ENCODE measurements at places on chromosomes 3 and 15.

- no peak for DNase-seq
Measured at GRCh38 chr3:196179380-196180308, 31.6 kb downstream of the ZDHHC19 start.

DNA sequence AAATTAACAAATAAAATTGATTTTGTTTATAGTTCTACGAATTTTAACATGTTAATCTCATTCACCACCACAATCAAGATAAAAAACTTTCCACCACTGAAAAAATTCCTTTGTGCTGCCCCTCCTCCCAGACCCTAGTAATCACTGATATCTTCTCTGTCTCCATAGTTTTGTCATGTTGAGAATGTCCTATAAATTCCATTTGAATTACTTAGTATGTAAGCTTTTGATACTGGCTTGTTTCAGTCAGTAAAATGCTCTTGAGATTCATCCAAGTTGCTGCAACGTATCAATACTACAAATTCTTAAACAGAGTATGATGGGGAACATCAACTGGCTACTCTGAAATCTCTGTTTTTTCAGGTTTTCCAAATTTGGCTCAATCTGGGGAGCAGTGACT lies 129.6 kb downstream of the CTNNB1 start:
- DNase-seq = peak; percentile 64

DNA sequence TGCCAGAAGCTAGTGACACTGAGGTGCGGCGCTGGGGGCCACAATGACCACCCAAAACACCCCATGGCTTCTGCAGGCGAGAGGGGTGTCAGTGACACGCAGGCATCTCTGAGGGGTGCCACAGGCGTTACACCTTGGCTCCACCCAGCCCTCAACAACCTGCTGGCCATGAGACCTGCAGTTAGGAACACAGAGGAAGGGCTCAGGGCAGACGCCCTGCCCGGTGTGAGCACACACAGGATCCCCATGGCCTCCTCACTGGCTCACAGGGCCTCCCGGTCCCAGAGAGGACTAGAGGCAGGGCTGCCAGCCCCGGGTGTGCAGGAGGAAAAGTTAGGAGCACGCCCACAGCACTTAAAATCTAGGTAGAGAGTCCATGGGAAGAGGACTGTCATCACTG lies 35.1 kb downstream of the CYFIP1 start:
- DNase-seq = no peak

- no peak for DNase-seq
Measured at GRCh38 chr3:42308651-42309050, 42.7 kb upstream of the CCK start.

DNA sequence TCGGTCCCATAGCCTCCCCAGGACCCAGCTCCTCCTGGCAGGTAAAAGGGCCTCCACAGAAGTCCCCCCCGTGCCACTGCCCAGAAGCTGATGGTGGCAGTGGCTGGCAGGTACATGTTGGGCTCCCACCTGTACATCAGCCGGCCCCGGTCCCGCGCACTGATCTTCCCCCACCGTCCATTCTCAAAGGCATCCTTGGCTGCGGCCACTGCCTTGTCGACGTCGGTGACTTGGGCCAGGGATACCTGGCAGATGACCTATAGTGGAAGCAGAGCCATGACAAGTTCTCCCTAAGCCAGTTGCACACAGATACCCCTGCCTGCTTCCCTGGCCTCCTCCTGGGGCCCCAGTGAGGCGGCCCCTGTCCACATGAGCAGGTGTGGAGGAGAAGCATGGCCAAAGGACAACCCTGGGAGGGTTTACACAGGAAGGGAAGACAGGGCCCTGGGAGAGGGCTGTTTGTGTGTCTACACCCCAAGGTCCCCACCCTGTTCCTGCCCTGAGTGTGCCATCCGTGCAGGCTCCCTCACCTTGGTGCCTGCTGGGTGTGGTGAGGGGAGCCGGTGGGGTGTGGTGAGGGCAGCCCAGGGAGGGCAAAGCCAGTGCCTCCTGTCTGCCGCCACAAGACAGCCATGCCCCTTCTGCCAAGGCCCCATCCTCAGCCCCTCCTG lies 44.8 kb downstream of the ALDH1L1 start:
- no peak for DNase-seq

DNA sequence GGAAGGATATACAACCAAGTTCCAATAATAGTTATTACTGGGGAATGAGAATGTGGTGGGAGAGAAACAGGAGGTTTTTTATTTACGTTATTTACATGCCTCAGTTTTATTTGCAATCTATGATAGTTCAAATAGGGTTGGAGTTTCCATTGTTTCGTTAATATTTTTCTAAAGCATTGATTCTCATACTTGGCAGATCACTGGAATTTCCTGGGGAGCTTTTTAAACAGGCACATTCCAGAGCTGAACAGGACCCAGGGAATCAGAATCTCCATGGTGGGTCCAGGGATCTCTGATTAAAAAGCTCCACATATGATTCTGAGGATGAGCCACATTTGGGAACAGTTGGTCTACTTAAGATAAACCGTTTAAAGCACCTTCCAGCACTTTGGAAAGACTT lies 123.9 kb downstream of the IL20RB start:
- DNase-seq = no peak

GRCh38 chr15:60052796-60053195 lies 48.7 kb downstream of the FOXB1 start:
- no peak for DNase-seq

DNA sequence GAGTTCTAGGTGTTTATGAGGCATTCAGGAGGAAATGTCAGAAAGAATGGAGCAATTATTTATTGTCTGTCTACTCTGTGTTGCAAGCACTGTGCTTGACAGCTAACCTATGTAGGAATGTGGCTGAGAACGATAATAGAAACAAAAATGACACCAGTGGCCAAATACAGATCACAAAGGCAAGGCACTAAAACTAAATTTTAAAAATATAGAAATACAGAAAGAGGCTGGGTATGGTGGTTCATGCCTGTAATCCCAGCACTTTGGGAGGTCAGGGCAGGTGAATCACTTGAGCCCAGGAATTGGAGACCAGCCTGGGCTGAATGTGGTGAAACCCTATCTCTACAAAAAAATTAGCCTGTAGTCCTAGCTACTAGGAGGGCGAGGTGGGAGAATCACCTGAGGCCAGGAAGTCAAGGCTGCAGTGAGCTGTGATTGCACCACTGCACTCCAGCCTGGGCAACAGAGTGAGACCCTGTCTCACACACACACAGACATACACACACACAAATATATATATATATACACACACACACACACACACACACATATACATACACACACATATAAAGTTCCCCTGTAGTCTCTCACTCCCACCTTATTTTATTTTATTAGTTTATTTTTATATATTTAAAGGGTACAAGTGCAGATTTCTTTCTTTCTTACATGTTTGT lies 6.0 kb downstream of the PRKCI start:
- DNase-seq = peak; percentile 48

- peak; percentile 69 for DNase-seq
Measured at GRCh38 chr3:43785551-43785950, 94.8 kb downstream of the ABHD5 start.

DNA sequence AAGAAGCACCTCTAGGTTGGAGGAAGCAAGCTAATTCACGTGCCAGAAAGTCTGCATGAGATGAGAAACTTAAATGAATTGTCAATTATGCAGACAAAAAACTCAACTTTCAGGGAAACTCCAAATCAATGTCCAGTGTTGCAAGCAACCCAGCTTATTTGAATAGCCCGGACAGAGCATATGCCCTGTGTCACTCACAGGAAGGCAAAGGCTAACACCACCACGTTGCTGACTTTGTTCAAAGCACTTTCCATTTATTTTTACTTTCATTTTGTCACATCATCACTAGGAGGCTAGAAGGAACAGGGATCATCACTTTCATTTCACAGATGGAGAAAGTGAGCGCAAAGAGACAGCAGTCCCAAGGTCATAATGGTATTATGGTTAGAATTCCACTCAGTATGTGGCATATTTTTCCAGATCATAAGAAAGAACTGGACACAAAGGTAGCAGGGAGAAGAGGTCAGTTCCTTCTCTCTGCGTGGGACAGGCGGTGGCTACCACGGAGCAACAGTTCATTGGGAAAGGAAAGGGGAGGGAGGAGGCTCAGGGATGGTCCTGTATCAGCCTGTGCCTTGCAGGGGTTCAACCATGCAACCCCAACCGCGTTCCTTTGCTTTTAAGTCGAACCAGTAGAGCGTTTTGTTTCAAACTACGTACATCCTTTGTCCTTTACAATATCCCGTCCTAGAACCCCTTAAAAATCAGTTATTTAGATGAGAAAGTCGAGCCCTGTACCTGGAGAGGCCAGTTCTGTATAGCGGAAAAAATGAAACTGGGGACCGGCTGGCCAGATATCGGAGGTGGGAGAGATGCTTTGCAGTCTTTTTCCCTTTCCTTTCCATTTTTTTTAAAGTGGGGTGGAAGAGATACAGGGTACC lies 1.1 kb downstream of the HEG1 start:
- DNase-seq = peak; percentile 60

GRCh38 chr3:197286678-197287077 lies 11.7 kb downstream of the DLG1 start:
- DNase-seq = no peak

- DNase-seq = no peak
Measured at GRCh38 chr3:127741690-127742089, 68.9 kb downstream of the ABTB1 start.

DNA sequence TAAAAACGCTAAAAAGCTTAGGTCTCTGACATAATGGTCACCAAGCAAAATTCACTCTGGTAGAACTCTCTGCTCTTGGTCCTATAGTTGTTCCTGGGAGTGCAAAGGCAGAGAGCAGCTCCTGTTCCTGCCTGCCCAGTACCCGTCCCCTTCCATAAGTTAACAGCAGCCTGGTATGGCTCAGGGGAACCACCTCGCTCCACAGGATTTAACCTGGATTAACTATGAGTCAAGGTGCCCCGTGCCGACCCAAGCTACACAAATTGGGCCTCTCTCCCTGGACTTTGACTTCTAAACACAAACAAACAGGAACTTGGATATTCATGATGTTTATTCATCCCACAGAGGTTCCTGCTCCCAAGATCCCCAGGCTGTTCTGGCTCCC lies 32.1 kb downstream of the SCAP start:
- no peak for DNase-seq

DNA sequence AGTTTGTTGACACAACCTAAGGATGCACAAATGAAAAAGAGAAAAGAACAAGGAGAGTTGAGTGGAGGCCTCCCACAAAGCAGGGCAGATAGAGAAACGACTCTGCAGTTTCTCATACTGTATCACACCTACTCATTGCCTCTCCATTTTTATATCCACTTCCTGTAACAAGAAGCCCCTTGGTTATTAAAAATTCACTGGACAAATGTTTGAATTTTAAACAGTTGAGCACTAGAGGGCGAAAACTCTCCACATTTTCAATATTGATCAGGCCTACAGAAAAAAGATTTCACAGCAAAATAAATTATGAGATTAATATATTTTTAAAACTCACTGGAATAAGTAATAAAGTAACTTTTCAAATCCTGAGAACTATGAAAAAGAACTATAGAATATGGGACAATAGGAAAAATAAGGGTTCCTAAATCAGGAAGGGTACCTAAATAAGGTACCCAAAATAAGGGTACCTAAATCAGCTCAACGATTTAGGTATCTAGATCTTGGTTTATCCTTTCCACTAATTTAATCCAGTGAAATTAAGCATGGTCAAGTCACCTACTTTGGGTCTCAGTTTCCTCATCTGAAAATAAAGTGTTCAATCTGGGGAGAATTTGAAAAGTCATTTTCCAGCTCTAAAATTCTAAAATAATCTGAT lies 47.0 kb upstream of the PPIB start:
- DNase-seq = peak; percentile 55

GRCh38 chr3:94036909-94037507 lies 8.6 kb upstream of the STX19 start:
- peak; percentile 45 for DNase-seq

DNA sequence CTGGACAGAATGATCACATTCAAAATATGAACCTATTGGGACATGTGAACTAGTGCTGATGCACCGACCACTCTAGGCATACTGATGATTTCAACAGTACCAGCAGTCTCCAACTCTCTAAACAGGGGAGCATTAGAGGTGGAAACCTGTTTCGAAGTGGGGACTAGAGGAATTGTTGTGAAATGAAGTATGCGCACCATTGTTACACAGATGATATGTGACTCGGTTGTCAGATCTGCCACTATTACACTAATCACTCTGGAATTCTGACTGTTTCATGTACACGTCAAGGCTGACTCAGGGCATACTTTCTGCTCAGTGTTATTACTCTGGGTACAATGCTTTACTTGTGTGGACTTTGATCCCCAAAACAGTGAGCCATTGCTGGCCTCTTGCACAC lies 198.2 kb upstream of the UBE2E2 start:
- peak; percentile 72 for DNase-seq

DNA sequence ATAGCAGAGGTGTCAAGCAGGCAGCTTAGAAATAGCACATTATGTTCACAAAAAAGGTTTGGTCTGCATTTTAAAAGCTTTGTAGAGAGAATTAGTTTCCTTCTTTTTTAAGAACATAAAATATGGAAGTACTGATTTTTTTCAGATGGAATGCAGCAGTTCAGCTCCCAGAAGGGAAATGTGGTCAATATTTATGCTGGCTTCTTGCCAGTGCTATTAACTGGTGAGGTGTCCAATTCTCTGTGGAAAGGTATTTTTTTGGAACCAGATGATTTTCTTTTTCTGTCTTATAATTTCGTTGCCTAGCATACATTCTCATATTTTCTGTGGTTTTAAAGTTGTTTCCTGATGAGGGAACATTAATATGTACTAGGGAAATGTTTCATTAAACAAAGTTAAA lies 211.4 kb upstream of the ZNF385D start:
- peak; percentile 71 for DNase-seq

DNA sequence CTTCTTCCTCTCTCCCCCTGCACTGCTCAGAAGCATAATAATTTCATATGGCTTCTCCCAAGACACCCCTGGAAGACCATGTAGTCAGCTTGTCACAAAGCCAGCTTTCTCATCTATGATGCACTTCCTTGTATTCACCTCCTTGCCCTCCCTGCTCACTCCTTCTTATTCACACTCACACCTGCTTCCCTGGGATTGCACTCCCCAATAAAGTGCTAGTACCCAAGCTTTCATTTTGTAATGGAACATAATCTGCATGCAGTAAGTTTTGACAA lies 76.9 kb upstream of the FRMD4B start:
- no peak for DNase-seq

DNA sequence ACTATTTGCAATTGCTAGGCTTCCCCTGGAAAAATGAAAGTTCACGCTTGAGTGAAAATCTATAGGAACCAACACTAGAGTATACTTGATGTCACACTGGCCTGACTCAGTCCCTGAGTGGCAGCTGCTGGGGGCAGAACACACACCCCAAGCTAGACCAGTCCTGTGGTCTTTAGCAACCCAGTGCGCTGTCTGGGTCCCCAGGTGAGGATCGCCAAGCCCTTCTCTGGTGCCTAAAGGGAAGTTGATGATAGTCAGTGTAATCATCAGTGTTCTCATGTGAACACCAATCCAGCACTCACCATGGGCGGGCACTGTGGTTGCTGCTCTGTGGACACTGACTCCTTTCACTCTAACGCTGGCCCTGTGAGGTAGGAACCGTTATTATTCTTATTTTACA lies 11.2 kb downstream of the ALDH1A3 start:
- no peak for DNase-seq

- DNase-seq = no peak
Measured at GRCh38 chr3:9026320-9027045, 63.2 kb upstream of the RAD18 start.

GRCh38 chr3:25817638-25818037 lies 27.7 kb downstream of the OXSM start:
- no peak for DNase-seq

- DNase-seq = no peak
Measured at GRCh38 chr3:5504135-5504534, 316.6 kb downstream of the EDEM1 start.

Data from fibroblast of skin of right quadriceps (primary cell).